ENCODE measurements at places on chromosomes 3 and 15. TPM values are rescaled to one million over a fixed set of nuclear protein-coding genes. Genes with fewer than 3 reads are reported as not detected.

Gene MOBP
- polyA plus RNA-seq = 0.04 TPM

Gene PTX3
- 15.8 TPM for polyA plus RNA-seq

Gene ADAMTS17
- 1.6 TPM for polyA plus RNA-seq

DNA sequence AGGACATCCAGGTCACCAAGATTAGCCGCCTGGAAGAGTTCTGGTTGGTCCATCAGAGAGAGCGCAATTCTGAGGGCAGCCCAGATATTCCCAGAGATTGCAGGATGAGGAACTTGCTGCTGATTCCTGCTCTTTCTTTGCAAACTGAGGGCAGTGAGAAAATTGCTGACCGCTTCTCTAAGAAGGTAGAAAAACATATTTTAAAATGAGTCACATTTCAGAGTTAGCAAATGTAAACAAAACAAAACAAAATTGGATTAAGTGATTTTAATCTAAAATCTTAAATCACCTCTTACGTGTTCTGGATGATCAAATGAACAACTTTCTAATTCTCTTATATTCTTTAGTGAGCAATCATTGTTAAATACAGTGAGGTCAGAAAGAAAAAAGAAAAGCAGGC is 149.0 kb downstream of the USP13 start:
- no peak for DNase-seq

DNA sequence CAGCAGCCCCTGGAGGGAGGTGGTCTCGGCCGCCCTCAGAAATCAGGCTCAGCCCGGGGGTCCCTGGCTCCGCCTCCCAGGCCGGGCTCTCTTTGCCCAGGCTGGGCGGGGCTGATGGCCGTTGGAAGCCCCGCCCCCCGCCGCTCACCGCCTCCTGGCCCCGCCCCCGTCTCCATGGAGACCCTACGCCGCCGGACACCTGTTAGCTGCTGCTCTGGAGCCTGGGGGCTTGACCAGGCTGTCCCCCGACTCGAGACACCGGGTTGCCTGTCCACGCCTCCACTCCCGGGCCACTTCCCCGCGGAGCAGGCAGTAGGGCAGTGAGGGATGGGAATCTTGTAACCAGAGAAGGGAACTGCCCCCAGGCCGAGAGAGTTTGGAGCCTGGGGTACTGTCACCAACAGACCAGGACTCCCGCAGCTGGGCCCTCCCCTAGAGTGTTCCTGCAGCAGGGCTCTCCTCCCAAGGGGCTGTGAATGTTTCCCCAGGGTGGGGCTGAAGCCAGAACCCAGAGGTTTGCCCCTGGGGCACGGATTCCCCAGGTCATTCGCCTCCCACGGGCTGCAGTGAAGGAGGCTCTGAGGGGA is 27.8 kb upstream of the RPL32 start:
- DNase-seq = no peak

- DNase-seq = peak; percentile 82
These were observed 747 bp downstream of the PLD1 start for GRCh38 chr3:171809611-171809860.
